D721Med (cell line): ENCODE measurements at places on chromosomes 6 and 20.

- no peak for DNase-seq
Measured at GRCh38 chr20:57683287-57683686, 26.5 kb downstream of the PMEPA1 start.

DNA sequence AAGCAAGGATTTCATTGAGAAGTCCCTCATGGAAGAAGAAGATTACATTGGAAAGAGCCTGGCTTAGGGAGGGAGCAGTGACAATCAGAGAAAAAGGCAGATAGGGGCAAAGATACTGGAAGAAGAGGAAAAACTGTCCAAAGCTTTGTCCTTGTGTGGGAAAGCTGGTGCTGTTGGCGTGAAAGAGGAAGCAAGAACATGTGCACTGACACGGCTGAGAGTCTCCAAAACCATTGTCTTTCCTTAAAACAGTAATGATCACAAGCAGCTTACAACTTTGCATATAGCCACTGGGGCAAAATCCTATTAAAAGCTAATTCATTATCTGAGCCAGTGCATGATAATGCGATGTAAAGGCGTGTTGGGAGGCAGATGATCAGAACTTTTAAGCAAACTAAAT lies 85.1 kb upstream of the ESR1 start:
- no peak for DNase-seq

DNA sequence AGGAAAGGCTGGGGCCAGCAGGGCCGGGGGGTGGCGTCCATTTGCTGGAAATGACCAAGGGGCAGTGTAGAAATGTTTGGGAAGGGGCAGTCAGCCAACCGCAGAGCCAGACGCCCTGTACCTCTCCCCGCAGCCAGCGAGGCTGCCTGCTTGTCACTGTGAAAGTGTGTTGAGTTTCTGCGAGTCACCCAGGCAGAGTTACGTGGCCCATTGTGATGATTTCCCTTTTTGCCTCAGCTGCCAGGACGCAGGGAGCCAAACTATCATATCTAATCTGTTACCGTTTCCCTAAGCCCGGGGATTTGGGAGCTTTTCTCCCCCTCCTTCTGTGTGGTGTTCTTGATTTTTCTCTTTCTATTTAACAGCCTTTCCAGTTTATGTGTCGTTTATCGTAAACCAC lies 67.9 kb upstream of the STX16 start:
- no peak for DNase-seq

DNA sequence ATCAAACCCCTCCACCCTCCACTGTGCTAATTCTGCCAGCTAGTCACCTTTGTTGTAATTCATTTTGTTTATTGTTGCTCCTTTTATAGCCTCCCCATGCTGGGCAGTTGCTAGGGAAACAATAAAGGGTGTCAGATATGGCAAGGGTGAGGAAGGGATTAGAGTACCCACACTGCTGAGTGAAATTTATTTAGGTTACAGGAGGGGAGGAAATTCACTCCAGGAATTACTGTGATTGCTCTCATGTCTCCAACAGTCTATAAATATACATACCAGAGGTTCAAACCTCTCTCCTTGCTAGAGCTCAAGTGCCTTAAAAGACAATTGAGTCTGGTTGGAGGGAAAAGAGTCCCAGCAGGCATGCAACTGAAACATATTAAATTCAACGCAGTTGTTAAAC lies 90.6 kb upstream of the ADGRF1 start:
- DNase-seq = no peak

- DNase-seq = no peak
Measured at GRCh38 chr6:139881728-139882211, 507.3 kb upstream of the CITED2 start.

- DNase-seq = no peak
Measured at GRCh38 chr6:25167961-25168360, 111.2 kb upstream of the CARMIL1 start.
